ENCODE measurements at places on chromosomes 7 and 10.
A peak's percentile ranks its signal among the peaks of the same experiment; 100 is the strongest.

DNA sequence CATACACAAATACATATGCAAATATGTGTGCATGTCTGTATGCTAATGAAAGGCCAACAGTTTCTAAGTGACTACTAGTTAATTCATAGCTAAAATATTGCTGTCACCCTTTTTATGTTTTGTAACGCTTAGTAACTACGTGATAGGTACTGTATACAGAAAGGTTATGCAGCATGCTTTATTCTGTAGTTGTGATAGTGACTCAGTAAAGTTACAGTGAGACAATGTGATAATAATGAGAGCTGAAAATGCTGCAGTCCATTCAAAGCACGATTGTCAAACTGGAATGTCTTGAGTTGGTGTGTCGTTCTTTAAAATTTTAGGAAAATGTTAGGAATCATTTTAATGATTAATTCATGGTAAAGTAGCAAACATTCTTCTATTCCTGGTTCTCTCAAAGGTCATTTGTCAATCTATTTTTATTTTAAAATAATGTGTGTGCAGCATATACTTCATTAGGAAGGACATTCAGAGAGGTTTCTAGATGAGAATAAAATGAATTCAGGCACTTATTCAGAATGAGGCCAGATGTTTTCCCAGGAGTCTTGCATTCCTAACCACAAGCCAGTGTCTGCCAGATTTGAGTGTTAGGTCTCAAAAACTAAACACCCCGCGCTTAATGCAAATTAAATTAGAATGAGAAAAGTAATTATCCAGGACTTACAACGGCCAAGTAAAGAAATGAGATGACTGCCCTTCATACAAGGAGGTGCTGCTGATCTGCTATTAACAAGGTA, 408.8 kb upstream of the FZD8 start:
- DNase-seq, result no peak

DNA sequence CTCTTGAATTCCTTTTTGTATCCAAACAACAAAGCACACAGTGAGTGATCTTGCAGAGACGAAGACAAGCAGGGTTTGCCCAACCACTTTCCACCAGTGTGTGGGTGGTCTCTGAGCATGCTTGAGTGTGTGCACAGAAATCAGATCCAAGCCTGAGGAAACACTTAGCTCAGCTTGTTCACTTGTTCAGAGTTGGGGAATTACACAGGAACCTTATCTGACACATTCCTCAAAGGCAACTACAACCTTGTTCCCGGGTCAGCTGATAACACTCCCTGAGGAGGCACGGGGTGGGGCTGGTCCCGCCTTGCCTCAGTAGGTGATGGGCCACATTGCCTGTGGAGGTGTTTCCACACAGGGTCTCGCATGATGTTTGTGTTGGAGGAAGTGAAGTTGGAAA, 216.9 kb downstream of the DYNC1I1 start:
- DNase-seq, result no peak

DNA sequence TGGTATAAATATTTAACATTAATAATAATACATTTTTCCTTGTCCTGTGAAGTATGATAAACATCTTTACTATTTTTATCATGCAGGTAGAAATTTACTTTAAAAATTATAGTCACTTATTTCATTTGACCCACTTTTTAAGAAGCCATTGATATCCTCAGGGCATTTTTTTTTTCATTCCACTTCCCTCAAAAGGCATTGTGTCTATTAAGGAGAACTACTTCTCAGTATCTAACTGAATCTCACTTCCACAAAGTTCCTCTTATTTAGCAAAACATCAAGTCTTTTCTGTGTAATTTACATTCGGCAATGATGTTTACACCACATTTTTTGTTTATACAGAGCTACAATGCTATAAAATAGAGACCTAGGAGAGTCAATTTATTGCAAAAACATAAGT, 388.2 kb upstream of the AKR1E2 start:
- no peak for DNase-seq

DNA sequence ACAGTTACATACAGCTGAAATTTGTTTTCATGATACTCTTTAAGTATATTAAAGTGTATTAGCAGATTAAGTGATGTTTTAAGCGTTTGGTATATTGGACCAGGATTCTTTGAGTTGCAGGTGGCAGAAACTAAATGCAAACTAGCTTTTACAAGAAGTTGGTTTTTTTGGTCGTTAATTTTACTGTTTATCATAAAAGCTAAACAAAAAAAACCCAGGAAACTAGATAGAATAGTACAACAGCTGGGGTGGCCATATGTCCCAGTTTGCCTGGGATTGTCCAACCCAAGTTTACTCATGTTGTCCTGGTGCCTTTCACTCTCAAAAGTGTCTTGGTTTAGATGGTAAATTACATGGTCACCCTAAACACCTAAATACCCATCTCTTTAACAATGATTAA, 108.7 kb downstream of the PHTF2 start:
- peak; percentile 52 for DNase-seq

- DNase-seq, result no peak
These were observed 204.1 kb downstream of the TRIL start for GRCh38 chr7:28754027-28754426.

GRCh38 chr10:126268013-126268920, 120.0 kb downstream of the ADAM12 start:
- no peak for DNase-seq

DNA sequence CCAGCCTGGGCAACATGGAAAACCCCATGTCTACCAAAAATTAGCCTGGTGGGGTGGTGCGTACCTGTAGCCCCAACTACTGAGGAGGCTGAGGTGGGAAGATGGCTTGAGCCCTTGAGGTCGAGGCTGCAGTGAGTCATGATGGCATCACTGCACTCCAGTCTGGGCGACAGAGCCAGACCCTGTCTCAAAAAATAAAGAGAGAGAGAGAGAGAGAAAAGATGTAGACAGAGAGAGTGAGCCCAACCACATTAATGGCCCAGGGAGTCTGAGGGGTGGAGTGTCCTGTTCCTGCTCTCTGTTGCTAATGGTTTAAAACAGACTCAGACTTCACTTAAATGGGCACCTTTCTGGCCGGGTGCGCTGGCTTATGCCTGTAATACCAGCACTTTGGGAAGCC, 455.7 kb upstream of the GALNT17 start:
- no peak for DNase-seq

- no peak for DNase-seq
These were observed 19.9 kb downstream of the STMP1 start for GRCh38 chr7:135682191-135682590.

GRCh38 chr10:130495891-130496636, 359.9 kb downstream of the GLRX3 start:
- no peak for DNase-seq

DNA sequence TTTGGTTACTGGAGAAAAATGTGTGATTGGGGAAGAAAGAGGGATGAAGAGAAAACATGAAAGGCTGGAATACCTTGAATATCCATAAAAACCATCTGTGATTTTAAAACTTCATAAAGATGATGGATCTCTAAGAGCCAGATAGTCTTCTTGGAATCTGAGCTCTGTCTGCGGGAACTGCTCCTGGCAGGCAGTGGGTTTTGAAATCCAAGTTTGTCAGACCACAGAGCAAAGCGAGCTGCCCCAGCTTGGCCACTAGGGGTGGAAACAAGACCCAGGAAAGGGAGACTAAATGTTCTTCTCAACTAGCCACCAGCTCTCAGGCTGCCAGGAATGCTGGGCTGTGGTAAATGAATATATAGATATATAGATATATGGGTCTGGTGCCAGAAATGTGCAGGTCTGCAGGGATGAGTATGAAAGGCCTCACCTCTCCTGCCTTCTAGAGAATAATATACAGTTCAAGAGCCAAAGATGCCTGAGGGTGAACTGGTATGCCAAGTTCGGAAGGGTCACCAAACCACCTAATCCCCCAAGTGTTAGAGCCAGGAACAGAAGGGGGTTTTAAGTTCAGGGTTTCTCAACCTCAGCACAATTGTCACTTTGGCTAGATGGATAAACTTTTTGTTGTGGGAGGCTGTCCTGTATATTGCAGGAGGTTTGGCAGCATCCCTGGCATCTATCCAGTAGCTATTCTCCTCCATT, 208.8 kb downstream of the KCNMA1 start:
- DNase-seq, result no peak

- no peak for DNase-seq
These were observed 205.3 kb upstream of the HDAC9 start for GRCh38 chr7:18290223-18290622.

GRCh38 chr7:111593343-111593742, 31.1 kb upstream of the IMMP2L start:
- no peak for DNase-seq

DNA sequence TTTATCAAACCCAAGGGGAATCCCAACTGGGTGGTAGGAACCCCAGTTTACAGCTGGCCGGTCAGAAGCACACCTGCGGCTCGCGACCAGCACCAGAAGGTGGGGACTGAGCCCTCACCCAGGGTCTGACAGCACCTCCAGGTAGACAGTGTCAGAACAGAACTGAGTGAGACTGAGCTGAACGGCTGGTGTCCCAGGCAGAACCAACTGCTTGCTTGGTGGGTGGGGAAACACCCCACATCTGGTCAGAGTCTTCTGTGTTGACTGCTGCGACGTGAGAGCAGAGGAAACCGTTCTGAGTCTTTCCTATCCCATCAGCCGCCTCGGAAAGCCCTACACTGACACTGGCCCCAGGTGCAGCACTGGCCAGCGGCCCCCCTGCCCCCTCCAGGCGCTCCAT, 160.7 kb downstream of the MAD1L1 start:
- no peak for DNase-seq

DNA sequence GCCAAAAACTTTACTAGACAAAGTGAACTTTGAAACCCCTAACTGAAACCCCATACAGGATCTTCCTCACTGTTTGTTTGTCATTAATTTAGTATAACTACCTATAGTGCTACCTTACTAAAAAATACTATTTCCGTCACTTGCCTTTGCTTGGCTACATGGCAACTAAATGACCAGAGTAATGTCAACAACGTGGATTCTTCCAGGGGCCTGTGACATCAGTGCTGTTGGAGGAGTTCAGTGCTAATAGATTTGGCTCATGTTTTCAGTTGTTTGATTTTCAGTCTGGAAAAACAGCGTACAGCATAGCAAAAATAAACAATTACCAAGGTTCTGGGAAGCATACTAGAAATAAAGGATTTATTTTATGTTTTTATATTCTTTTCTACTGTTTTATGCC, 3.0 kb upstream of the ASB15 start:
- no peak for DNase-seq

All from NCI-H2171 (cell line).